ENCODE measurements at places on chromosomes 2 and 18.

GRCh38 chr2:17479875-17480274 lies 38.4 kb downstream of the RAD51AP2 start:
- peak; percentile 50 for DNase-seq

GRCh38 chr2:159215116-159215515 lies 71.4 kb downstream of the WDSUB1 start:
- DNase-seq = no peak

DNA sequence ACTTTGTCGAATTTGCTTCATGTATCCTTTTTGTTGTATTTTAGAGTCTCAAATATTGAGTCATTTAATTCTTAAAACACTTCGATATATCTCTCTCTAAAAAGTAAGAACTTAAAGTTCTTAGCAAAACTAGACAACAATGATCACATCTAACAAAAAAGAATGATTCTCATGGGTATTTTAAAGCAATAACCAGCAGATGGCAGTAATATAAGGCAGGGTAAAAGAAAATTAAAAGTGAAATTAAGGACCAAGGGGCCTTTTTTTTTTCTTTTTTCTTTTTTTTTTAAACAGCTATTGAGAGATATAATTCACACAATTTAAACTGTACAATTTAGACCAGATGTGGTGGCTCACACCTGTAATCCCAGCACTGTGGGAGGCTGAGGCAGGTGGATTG lies 9.9 kb upstream of the AOX1 start:
- DNase-seq = peak; percentile 5

- DNase-seq = peak; percentile 41
Observed at GRCh38 chr2:174985614-174986013, 19.6 kb downstream of the CHN1 start.

GRCh38 chr2:71001592-71001927 lies 6.9 kb upstream of the TEX261 start:
- DNase-seq = no peak

DNA sequence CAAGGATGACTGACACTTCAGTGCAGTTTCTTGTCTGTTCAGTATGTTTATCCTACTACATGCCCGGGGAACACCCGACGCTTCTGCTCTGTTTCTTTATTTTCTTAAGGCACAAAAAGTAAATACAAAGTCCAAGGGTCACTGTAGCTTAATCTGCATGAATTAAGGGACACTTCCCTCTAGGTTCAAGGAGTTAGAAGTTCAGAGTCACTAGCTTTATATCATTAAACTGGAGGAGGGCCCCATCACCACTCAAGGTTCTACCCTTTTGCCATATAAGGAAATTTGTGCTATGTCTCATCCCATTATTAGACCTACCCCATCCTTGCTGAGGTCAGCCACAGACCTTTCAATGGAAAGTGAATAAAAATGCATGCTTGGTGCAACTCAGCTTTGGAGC lies 27.6 kb upstream of the RMDN2 start:
- DNase-seq = no peak

- no peak for DNase-seq
Observed at GRCh38 chr2:73256618-73256922, 22.5 kb downstream of the CCT7 start.

DNA sequence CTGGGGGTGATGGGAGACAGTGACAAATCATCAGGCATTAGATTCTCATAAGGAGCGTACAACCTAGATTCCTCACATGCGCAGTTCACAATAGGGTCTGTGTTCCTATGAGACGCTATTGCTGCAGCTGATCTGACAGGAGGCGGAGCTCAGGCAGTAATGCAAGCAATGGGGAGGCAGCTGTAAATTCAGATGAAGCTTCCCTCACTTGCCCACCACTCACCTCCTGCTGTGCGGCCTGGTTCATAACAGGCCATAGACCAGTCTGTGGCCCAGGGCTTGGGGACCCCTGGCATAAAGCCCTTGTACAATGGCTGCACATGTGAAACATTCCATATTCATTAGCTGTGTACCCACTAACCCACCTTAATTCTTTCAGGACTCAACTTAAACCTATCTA lies 18.0 kb downstream of the NMUR1 start:
- peak; percentile 18 for DNase-seq

DNA sequence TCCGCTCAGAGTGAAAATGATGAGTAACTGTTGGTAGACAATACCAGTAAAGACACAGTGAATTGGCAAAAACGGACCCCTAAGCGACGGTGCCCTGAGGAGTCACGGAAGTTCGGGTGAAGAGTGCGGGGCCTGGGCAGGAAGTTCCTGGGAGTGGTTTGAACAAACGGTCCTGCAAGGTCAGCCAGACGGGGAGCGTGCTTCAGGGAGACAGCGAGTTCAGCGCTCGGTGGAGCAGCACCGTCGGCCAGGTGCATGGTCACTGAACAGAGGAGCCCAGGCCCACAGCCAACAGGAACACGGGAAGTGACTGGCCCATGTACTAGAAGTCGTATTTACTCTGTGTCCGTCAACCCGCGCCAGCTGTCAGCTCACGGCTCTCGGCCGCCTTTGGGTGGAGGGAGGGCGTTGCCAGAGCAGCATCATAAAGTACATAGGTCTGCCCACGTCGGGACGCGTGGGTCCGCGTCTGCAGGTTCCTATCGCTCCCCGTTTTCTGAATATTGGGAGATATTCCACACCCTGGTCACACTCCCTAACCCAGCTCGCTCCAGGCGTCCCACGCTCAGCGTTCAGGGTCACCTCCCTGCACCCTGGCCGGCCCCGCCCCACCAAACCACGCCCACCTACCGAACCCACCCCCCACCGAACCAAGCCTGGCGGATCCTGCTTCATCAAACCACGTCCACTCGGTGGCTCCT lies 75.6 kb upstream of the UXS1 start:
- no peak for DNase-seq

- DNase-seq = no peak
Observed at GRCh38 chr2:201006704-201007103, 43.2 kb upstream of the ORC2 start.

DNA sequence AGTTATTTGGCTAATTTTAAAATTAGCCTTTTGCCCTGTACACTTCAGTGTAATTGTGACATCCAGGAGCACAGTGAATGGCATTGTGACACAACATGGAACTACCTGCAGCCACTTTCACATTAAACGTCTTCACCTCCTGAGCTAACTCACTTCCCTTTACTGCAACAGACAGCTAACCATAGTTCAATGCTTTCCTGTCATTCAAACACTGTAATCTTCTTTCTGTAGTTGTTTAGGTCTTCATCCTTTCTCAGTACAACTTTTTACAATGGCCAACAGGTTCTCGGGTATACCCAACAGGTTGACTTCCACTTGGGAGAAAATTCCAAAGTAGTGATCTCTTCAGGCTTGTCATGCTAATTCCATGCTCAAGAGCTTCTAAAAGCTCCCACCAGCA lies 8.6 kb upstream of the AGPS start:
- DNase-seq = no peak

DNA sequence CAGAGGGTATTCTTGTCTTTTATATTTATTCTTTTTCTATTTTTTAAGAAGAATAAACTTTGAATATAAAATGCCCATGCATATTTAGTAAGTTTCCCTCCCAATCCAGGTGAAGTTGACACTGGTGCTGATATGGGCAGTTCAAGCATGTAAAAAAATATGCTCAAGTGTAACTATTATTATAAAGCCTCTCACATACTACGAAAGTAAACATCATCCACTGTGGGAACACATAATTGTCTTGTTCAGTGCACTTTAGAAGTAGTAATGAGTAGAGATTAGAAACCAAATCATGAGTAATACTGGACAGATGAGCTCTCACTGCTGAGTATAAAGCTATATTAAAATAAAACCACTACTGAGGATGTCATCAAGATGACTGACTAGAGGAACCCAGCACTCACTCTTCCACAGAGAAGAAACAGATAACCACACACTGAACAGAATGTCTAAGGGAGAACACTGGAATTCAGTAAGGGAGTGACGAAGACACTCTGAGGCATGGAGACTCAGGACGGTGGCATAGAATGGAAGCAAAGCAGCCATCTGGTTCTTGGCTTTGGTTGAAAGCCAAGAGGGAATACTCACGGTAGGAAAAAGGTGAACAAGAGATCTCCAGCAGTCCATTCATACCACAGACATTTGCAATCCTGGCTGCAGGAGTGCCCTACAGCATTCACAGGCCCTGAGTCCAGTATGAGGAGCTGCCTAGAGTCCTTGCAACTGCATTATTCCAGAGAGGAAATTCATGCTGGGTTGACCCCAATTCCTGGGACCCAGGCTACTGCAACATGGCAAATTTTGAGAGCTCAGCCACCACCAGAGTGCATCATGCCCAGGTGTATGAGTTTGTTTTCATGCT lies 9.5 kb upstream of the FAM110C start:
- DNase-seq = no peak

- DNase-seq = no peak
Observed at GRCh38 chr2:179900655-179901054, 39.2 kb upstream of the ZNF385B start.

- DNase-seq = no peak
Observed at GRCh38 chr2:105371156-105371555, 27.7 kb downstream of the FHL2 start.

DNA sequence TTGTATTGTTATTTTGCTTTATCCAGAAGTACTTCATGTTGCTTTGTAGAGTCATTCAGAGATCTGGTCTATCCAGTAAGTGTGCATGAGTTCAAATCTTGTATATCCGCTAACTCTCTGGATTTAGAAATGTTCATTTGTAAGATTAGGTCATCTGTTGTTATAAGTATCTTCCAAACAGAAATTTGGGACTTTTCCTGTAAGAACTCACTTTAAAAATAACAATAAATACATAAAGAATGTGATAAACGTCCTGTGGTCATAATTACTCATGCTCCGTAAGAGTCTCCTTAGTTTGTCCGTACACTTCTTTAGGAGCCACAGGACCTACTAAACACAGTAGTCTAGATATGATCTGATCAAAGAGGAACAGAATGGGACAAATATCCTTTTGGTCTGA lies 699.9 kb upstream of the SLC8A1 start:
- DNase-seq = no peak

- DNase-seq = no peak
Observed at GRCh38 chr2:195711478-195711877, 54.5 kb downstream of the SLC39A10 start.

- DNase-seq = no peak
Observed at GRCh38 chr2:44328750-44329149, 32.5 kb downstream of the PREPL start.

DNA sequence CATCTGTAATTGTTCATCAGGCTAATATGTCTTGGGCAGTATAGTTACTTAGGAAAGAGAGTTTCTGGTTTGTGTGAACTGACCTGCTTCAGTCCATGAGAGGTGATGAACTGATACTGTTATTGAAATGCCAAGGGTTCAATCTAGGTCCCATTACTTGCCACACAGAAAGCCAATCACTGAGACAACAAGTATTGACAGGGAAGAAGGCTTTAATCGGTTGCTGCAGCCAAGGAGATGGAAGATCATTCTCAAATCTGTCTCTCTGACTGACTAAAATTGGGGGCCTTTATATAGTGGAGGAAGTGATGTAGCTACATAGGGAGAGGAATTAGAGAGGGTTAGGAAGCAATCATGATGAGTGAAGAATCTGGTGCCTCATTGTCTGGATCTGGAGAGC lies 19.9 kb upstream of the FAM98A start:
- DNase-seq = no peak

- DNase-seq = peak; percentile 73
Observed at GRCh38 chr18:36075862-36076587, 8.7 kb upstream of the RPRD1A start.

DNA sequence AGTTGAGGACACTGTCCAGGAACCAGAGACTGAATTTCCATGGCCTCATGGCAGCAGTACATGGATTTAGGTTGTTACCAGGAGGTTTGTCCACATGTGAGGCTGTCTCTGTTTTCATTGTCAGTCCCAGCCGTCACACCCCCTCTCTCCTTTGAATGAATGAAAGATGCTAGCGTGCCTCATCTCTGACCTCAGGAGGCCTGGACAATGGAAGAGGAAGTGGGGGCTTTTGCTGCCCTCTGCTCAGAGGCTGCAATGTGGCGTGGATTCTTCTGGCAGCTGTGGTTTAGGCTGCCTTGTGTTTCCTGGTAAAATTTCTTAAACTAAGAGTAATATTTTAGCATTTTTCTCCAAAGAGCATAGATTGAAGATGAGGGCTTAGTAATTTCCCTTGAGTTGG lies 47.5 kb downstream of the RAB31 start:
- DNase-seq = no peak

DNA sequence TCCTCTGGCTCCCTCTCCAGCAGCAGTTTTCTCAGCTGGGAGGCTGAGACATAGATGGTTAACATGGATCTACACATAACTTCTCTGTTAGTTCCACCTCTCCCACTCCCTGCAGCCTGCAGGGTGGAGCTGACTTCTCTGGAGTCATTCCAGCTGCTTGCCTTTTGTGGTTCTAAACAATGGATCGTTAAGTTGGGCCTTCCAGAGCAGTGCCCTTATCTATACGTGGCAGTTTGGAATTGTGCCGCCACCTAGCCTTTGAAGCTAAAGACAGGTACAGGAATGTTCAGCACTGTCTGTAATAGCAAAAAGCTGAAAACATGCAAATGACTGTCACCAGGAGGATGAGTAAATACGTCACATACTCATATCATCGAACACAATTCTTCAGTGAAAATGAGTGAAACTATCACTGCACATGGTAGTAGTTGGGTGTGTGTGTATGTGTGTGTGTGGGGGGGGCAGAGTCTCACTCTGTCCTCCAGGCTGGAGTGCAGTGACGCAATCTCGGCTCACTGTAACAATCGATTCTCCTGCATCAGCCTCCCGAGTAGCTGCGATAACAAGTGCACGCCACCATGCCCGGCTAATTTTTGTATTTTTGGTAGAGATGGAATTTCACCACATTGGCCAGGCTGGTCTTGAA lies 50.3 kb downstream of the SH2D6 start:
- peak; percentile 35 for DNase-seq

GRCh38 chr18:10297086-10297485 lies 157.3 kb upstream of the APCDD1 start:
- DNase-seq = no peak

DNA sequence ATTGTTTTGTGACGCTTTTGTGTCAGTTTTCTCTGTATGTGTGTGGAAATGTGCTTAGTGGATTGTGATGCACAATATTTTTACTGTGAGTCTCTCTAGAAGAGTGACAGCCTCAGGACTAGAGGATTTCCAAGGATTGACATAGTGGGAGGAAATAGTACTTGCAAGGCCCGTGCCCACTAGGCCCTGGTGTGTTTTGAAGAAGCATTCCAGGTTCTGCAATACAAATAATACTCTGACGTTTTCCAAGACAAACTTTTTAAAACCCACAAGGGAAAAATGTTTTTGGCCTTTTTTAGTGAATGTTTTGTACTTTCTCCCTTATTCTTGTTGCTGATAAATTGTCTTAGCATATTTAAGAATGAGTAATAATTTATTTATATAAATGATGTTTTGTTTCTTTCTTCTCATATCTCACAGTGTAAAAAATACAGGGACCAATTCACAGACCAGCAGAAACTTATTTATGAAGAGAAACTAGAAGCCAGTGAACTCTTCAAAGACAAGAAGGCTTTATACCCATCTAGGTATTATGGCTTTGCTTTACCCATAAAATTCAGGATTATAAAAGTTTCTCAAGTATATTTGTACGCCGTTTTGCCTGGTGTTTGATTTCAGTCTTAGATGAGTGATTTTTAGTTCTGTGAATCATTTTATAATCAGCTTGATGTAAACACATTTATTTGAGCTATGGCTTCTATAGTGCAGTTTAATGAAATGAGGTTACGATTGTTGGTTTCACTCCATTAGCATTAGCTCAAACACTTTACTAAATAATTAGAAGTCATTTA lies 165.6 kb downstream of the MYO1B start:
- no peak for DNase-seq

GRCh38 chr2:203959265-203959664 lies 22.7 kb downstream of the ICOS start:
- no peak for DNase-seq

All from fibroblast of skin of right quadriceps (primary cell).